ENCODE measurements at places on chromosomes 4 and X.

DNA sequence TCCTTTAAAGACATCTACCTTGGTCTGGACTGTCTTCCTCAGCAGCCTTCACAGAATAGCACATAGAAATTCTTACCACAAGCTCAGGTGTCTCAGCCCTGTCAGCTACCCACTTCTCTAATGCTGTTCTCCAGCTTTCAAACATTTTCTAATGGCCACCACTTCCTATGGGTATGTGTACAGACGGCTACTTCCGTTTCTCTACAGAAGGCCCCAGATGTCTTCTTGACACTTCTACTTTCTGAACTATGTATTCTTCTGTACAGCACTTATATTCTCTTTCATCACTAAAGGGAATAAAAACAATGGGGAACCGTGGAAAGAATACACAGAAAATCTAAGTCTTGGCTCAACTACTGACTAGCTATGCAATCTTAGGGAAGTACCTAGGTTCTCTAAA is 13.3 kb downstream of the OPHN1 start:
- DNase-seq: no peak

DNA sequence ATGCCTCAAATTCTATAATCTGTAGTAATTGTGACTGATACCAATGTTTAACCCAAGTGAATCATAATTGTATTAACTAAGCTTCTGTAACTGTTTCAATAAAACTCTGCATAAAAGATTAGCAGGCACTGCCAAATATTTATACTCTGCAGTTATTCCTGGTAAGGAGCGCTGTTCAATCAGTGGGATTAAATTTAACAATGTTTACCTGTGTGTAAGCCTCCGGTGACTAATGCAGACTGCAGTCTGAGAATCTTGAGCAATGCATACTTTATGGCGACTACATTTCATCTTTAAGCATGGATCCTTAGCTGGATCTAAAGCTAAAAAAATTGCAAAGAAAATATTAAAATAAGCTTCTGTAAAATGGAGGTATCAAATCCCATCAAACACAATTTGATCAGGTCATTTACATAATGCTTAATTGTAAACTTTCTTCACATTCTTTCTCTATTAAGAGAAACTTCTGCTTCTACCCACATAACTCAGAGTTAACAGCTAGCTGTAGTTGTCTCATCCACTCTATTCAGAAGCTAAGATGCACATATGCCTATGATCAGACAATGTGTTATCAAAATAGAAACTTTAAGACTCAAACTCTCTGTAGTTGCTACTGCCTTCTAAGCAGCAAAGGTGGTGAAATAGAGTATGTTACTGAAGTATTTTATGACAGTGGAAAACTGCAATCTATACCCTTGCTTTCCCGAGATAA is 234.0 kb downstream of the SPOCK3 start:
- DNase-seq: no peak

GRCh38 chr4:153018684-153019083 is 82.6 kb downstream of the FHDC1 start:
- DNase-seq: no peak

GRCh38 chrX:70762285-70762684 is 146.2 kb downstream of the TEX11 start:
- DNase-seq: no peak

- no peak for DNase-seq
Observed at GRCh38 chr4:165450871-165451270, 72.1 kb downstream of the CPE start.

DNA sequence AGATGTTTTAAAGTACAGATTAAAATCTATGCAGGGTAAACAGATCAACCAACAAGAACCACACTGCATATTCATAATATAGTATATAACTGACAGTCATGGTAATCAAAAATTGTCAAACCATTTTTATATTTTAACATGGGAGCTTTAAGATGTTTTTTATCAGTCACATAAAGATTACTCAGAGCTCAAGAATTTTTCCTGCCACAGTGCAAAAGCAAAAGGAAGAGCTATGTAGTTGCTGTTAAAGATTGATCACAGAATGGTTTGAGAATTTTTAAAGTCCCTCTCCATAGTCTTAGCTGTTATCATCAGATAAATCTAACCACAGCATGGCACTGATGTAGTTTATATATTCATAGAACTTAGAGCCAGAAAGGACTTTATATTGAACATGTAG is 8.5 kb downstream of the RAB9B start:
- DNase-seq: no peak

DNA sequence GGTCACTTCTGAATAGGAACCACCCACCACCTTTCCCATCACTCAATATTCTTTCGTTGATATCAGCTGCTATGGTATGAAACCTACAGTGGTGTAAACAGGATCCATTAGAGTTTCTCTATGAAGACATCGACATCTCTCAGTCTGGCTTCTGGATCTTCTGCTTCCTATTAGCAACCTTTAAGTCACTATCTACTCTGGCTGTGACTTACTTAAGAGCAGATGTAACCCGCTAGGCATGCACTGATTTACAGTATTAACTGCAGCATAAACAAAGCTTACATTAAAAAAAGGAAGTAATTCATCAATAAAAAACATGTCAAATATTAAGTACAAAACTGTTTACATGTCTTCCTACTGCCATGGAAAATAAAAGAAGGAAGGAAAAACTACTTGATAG is 96.4 kb downstream of the ANAPC10 start:
- no peak for DNase-seq

DNA sequence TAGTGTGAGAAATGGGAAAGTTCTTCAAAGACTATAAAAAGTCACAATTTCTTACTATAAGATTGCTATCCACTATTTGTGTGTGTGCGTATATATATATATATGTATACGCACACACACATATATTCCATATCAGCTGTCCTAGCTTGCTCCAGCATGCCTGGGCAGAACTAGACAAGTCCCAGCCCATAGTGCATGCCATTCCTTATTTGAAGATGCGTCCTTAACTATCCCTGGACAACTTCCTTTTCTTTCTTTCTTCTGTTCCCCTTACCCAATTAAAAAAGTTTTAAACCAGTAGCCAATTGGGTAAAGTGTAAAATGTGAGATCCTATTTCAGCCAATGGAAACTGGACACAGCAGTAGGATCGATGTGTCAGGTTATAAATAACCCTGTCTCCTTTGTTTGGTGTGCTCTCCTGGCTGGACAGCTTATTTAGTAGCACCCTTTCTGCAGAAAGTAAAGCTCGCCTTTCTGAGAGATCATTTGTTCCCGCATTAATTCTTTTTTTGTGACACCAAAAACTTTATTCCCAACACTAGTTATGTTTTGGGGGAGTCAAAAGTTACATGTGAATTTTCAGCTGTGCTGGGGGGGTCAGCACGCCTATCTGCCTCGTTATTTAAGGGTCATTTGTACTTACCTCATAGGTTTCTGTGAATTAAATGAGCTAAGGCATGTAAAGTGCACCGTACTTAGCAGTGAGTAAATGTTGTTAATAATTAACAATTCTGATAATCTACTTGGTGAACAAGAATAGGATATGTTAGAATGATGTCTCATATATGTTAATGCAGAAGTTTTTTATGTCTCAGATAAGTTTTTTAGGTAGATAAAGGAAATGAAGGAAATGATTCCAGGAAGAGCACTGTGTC is 40.9 kb downstream of the KDM6A start:
- no peak for DNase-seq

DNA sequence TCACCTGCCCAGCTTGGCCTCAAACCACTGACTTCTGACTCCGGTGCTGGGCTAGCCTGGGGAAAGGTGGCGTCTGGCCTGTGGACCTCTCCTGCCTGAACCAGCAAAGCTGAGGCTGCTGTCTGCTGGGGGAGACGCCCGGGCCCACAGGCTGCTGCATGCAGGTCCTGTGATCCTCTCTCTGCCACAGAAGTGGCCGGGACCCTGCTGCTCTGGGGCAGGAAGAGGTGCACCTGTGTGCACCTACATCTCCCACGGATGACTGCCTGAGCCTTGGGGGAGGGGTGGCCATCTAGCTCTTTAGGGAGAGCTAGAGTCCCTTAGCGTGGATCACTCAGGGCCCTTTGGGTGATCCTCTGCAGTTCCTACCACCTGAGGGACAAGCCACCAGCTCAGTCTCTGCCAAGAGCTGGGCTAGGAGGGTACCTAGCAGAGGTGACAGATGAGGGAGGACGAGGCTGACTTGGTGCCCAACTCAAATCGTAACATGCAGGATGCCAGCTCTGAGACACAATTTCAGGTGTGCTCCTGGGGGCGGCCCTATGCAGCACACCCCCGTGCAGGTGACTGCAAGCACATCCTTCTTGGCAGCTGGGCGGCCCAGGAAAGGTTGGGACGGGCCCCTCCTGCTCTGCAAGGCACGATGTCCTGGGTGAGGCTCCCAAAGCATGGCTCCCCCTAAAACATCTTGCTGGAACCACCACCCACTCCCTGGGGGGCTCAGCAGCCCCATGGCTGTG is 22.5 kb downstream of the LETM1 start:
- DNase-seq: no peak

DNA sequence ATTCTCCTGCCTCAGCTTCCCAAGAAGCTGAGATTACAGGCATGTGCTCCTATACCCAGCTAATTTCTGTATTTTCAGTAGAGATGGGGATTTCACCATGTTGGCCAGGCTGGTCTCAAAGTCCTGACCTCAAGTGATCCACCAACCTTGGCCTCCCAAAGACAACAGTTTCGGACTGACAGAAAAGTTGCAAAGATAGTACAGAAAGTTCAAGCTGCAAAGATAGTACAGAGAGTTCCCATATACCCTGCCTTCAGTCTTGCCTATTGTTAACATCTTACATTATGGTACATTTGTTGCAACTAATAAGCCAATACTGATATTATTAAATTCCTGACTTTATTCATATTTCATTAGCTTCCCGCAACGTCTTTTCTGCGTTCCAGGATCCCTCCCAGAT is 65.8 kb downstream of the SUPT20HL2 start:
- no peak for DNase-seq

GRCh38 chr4:6771229-6771671 is 11.3 kb upstream of the KIAA0232 start:
- DNase-seq: no peak

GRCh38 chr4:8241895-8242696 is 27.5 kb upstream of the HTRA3 start:
- DNase-seq: peak; percentile 97

DNA sequence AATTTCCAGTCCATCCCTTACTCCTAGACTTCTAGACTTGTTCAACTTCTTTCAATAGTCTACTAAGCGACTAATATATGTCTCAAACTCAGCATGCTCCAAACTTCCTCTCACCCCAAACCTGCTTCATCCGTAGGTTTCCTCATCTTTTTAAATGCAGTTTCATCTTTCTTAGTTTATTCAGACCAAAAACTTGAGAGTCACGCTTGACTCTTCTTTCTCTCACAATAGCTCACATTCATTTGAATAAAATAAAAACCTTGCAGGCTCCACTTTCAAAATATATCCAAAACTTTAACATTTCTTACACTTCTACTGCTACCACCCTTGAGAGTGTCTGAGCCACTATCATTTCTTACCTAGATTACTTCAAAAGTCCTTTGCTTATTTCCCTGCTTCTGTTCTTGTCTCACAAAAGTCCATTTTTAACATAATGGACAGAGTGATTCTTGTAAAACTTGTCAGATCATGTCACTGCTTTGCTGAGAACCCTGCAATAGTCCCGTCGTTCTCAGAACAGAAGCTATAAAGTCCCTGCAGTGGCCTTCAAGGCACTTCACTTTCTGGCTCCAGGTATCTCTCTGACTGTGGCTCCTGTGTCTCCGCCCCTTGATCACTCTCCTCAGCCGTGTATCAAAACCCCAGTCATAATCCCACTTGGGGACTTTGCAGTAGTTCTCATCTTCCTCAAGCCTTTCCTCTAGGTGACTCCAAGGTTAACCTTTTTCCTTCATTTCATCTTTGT is 167.6 kb downstream of the ARHGAP24 start:
- no peak for DNase-seq

GRCh38 chr4:76090241-76090691 is 15.8 kb downstream of the ART3 start:
- no peak for DNase-seq

- no peak for DNase-seq
Observed at GRCh38 chr4:161256716-161257115, 907.1 kb downstream of the FSTL5 start.

DNA sequence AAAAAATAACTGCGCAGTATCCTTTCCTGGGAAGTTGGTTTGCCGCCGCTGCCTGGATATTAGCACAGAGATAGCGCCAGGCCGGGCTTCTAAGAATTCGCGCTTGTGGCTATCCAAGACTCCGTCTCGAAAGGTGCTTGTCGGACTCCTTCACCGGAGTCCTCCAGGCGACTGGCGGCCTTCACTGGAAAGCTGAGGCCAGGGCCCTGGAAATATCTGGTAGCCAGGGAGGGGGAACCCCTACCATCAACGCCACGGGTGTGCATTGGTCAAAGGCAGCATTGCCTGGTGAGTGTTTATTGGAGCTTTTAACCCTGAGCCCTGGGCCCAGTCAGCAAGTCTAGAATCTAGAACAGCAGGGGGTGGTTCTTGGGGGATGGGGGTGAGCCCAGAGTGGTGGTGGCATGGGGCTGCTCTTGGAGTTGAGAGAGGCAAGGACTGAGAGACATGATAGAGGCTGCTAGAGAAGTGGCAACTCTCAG is 577 bp upstream of the PIM2 start:
- no peak for DNase-seq

DNA sequence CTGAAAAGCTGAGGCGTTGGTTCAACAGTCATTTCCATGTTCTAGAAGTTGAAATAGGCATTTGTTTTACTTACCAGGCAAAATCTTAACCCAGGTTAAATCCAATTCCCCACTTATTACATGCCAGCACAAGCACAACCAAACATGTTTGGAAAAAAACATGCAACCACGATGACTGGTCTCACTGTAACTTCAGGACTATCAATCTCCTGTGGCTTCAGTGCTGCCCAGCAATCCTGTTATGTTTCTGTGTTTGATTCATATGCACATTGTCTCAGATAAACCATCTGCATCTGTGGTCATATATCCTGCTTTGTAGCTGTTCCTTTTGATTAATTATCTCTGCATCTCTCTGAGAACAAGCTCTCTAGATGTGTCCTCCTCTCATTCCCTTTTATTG is 28.3 kb downstream of the PRDM8 start:
- DNase-seq: no peak

DNA sequence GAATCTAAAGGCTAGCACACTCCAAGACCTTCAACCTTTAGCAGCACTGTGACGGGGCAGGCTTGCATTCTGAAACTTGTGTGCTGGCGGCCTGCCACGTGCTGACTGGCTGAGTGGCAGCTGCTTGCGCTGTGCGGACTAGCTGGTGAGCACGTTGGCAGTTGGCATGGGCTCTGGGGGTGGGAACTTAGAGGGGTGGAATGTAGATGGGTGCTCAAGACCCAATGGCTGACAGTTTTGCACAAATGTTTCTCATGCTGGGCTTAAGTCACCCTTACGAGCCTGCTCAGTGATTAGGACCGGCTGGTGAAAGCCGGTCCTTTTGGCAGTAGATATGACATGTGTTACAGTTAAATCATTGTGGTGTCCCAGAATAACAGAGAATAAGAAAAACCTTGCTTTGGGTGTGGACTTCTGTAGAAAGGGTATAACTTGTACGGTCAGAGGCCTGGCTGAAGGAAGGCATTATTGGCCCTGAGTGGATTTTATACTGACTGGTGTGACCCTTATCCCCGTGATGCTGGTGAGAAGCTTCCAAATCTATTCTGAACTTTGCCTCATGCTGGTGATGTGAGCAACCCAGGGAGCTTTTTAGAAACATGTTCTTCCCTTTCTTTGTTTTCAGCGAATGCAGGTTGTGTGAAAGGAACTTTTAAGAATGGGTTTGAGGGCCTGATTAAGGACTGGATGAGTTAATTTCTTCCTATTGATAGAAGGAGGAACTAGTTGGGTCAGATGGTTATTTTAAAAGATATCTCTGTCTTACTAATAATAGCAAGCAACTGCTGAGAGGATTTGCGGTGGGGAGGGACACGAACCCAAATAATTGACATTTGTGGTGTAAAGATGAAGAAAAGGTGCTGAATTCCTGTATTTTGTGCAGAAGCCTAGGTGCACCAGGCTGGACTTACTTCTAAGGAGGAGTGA is 107.4 kb upstream of the SLC4A4 start:
- no peak for DNase-seq
